ENCODE measurements at places on chromosomes 7 and 10.

DNA sequence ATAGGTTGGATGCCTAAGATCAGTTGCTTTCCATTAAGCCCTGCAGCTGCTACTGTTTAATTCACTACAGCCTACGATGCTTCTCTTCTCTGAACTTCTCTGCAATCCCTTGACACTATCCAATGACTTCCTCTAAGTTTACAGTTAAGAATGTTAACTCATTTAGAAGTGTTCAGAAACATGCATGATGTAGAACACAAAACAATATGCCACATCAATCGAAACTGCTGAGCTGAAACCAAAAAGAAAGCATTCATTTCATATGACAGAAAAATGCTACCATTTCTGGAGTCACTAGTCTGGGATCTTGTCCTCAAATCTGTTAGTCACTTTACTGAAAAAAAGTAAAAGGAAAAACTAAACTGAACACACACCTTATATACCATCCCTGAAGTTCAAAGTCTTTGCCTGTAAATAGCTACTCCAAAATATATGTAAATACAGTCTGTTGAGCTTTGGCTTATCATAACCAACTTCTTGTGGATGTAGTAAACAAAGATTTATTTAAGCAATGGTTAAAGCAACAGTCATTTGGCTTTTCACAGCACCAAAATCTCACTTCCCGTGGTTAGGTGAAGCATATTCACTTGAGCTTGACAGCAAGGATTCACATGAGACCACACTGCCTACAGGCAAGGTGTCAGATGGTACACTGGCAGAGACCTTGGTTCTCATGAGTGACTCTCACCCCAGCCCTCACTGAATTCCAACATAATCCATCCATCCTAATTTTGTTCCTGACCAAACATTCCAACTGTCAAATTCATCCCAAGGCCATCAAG lies 187.0 kb downstream of the PPP1R17 start:
- no peak for DNase-seq

GRCh38 chr10:5584895-5585516 lies 60.2 kb downstream of the CALML3 start:
- peak; percentile 67 for DNase-seq

GRCh38 chr7:80127412-80128160 lies 7.0 kb upstream of the GNAI1 start:
- DNase-seq = no peak

- DNase-seq = peak; percentile 55
Measured at GRCh38 chr10:84360637-84361365, 32.4 kb downstream of the CCSER2 start.

DNA sequence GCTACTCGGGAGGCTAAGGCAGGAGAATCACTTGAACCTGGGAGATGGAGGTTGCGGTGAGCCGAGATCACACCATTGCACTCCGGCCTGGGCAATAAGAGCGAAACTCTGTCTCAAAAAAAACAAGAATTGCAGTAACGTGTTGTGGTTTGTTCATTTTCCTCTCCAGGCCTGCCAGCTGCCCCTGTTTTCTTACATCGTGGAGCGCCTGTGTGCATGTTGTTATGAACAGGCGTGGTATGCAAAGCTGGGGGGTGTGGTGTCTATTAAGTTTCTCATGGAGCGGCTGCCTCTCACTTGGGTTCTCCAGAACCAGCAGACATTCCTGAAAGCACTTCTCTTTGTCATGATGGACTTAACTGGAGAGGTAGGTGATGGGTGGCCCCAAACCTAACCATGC lies 52.1 kb downstream of the TRRAP start:
- DNase-seq = no peak

DNA sequence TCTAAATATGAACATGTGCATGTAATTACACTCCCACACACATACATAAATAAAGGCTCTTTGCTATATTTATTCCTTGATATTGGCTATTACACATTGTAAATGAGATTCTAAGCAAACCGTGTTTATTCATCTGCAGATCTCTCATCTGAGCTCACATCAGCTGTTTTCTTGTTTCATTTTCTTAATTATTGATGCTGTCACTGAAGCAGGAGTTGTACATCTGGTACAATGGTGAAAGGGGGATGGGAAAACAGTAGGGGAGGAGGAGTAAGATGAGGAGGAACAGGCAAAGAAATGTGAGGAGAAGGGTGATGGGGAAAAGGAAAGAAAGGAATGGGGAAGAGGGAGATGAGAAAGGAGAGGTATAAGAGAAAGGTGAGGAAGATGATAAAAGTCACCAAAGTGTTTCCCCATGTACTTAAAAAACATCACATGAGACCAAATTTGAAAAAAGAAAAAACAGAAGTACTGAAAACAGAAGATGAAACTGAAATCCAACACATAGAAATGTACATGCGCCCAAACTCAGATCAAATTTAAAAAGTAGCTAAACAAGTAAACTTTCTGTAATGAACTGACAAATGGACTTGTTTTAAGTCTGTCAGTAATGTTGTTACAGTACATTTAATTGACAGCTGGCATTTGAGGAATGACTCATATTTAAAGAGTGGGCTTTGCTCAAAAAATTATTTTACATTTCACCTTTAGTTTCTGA lies 472.2 kb downstream of the ARL4A start:
- DNase-seq = no peak

- DNase-seq = no peak
Measured at GRCh38 chr7:121739465-121739864, 133.5 kb upstream of the PTPRZ1 start.

- DNase-seq = no peak
Measured at GRCh38 chr7:132433301-132433700, 143.0 kb downstream of the PLXNA4 start.

DNA sequence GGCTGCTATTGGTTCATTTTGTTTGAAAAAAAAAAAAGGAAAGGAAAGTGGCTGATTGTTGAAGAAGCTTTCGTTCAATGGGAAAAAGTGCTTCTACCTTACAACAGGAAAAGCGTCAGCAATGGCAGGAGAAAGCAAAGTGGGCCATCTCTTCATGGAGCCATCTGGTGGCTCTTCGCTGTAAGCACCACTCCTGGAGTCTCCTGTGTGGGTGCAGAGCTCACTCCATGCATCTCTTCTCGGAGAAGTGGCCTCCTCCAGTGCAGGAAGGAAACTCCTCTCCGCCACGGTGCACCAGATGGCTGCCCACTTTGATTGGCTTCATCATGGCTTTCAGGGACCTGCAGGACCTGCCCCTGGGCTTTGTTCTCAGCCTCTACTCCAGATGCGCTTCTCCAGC lies 250.9 kb downstream of the PTEN start:
- DNase-seq = peak; percentile 32

- DNase-seq = no peak
Measured at GRCh38 chr7:833601-834258, 1.5 kb downstream of the SUN1 start.

DNA sequence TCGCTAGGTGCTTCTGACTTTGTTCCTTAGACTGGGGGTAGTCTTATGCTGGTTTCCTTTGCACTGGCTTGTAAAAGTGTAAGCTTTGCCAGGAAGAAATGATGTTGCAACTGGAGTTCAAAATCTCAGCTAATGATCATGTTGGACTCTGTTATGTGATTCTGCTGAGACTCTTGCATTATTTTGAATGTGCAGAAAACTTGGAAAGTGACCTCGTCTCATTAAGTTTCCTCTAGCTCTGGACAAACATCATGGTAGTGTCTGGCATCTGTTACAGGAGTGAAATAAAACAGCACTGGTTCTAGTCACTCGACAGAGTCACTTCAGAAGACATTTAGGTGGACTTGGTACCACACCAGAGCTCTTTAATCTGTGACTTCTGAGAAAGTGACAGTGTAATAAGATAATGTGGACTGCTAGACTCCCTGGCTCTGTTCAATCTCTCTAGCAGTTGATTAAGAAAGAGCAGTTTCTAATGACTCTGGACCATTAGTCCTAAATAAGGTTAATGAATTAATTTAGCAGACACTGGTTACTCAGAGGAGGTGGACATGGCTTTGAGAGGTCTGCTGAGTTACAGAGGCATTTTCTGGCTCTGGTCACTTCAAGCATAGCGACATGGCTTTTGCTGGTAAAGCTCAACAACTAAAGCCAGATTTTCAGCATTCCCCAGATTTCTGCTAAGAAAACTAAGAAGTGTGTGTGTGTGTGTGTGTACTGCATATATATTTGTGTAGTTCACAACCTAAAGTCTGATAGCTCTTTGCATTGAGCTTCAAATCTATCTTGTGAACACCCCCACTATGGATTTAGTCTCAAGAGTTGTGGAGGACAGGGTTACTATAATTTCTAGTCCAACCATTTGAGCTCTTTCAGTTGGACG lies 2.0 kb downstream of the NRP1 start:
- peak; percentile 85 for DNase-seq

DNA sequence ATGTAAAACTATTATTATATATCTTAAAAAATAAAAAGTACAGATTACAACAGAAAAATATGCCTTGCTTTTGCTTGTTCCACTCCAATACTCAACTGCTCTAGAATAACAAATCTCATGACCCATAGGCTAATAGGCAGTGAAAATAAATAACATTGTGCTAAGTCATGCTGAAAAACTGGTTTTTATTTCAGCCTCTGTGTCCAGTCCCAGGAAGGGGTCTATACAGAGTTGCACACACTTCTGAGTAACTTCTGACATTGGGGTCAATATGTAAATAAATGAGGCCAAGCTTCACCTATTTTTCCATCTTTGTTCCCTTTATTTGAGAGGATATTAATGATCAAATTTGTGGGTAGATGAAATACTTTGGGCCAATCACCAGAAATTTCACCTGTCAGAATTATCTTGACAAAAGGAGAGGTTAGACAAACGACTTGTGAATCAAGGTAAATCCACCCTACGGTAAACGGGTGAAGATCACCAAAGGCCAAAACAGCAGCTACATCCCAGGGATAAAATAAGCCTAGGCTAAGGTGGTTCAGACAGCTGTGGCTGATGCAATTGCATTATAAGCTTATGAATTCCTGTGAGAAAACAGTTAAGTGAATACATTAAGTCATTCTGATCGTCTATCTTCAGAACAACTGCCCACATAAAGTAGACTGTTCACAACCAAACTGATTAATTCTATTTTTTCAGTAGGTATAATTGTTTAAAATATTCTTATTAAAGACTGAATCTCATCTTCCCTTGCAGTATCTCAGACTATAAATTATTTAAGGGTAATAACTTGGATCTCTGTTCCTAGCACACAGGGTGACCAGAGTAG lies 87.5 kb downstream of the UBE2H start:
- peak; percentile 72 for DNase-seq

GRCh38 chr7:115678086-115678982 lies 352.2 kb downstream of the TFEC start:
- DNase-seq = peak; percentile 90

- peak; percentile 44 for DNase-seq
Measured at GRCh38 chr10:24456322-24456721, 247.4 kb downstream of the KIAA1217 start.

- DNase-seq = peak; percentile 62
Measured at GRCh38 chr7:112510001-112510742, 29.4 kb downstream of the LSMEM1 start.

- DNase-seq = peak; percentile 8
Measured at GRCh38 chr10:69968830-69969229, 83.8 kb upstream of the MACROH2A2 start.

DNA sequence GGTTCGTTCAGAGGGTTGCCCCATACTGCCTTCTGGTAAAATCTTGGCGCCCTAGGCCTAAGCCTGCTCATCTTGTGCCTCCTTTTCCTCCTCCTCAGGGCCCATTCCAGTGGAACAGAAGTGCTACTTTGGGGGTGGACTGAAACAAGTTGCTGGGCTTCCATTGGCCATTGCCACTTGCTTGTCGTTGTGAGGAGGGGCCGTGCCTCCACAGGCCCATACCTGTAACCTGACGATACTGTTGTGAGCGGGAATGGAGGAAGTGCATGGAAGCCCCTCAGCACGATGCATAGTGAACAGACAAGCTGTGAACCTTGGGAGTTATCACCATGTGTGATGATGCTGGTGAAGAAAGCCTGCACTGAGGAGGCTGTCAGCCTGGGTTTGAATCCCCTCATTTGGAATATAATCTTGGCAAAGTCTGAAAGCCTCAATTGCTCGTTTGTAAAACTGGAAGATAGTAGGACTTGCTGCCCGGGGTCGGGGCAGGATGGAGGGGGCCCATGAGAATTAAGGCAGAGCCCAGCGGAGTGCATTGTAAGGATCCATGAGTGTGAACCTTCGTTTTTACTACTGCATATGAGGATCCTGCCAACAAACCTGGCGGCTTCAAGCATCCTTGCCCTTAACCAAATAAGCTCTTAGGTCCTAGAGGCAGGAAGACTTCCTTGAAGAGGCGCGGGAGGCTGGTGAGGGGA lies 671 bp upstream of the PAPSS2 start:
- DNase-seq = no peak

- no peak for DNase-seq
Measured at GRCh38 chr7:121517591-121517990, 121.5 kb upstream of the FAM3C start.

DNA sequence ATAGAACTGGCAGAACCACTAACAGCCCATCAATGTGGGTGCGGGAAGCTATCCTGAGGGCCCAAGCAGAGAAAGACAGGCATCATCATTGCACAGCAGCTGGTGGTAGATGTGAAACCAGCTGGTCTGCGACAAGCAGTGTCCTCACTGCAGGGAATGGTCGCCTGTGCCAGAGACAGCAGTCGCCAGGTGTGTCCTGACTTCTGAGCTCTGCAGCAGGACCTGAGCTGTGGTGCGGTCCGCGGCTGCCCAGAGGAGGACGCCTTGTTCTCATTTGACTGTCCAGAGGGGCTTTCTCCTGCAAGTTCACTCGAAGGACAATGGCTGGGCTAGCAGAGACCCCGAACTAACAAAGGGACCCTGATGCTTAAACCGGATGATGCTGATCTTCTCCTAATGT lies 97.4 kb downstream of the LRRC18 start:
- DNase-seq = no peak

DNA sequence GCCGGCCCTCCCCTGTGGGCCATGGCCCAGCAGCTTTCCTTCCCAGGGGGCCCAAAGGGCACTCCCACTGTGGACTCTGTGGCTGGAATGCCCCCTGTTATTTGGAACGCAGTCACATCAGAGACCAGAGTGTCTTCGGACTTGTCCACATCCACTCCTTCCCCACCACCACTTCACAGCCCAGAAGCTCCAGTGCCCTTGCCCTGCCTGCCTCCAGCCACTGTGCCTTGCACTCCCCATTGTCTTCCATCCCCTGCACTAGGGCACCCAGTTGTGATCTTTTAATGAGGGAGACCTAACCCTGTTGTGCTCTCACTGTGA lies 19.4 kb downstream of the INSIG1 start:
- DNase-seq = no peak

DNA sequence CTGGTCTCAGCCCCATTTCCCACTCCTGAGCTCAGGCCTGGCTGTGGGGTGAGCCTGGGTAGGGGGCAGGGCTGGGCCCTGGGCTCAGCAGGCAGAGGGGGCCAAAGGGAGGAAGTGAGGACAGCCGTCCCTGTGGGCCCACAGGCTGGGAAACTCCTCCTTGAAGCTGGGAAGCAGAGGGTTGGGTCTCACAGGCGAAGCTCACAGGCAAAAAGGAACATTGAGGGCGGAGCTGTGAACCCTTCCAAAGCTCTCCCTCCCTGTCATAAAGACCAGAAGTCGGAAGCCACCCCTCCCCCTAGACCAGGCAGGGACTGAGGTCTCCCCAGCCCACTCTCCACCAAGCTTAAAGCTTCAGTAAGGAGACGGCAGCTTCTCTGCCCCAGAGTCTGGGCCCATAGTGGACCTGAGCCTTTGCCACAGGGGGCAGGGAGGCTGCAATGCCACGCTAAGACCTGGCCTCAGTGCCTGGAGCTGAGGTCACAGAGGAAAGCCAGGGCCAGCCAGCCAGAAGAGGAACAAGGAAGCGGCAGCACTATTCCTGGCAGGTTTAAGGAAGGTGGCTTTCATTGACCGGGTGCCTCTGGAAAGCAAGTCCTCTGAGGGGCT lies 1.0 kb upstream of the KCP start:
- no peak for DNase-seq

- no peak for DNase-seq
Measured at GRCh38 chr10:51766423-51767102, 67.2 kb upstream of the CSTF2T start.
